ENCODE measurements at places on chromosomes 2 and 18. TPM values are rescaled to one million over a fixed set of nuclear protein-coding genes. Genes with fewer than 3 reads are reported as not detected.

GRCh38 chr2:66495788-66496640, 61.1 kb downstream of the MEIS1 start:
- no peaks in the 10 kb centered on the region for H3K36me3 ChIP-seq
- H3K27ac ChIP-seq: peak overlapping the region; percentile 74
- peaks cover 54% of the 10 kb centered on the region for H3K4me1 ChIP-seq
- DNase-seq: no peak
- H3K4me3 ChIP-seq: no peak overlapping the region

GRCh38 chr2:144041612-144042011, 478.3 kb downstream of the ZEB2 start:
- H3K4me3 ChIP-seq: no peak overlapping the region
- no peak overlapping the region for H3K27ac ChIP-seq
- no peaks in the 10 kb centered on the region for H3K4me1 ChIP-seq
- peaks cover 3% of the 10 kb centered on the region for H3K27me3 ChIP-seq
- DNase-seq: no peak

DNA sequence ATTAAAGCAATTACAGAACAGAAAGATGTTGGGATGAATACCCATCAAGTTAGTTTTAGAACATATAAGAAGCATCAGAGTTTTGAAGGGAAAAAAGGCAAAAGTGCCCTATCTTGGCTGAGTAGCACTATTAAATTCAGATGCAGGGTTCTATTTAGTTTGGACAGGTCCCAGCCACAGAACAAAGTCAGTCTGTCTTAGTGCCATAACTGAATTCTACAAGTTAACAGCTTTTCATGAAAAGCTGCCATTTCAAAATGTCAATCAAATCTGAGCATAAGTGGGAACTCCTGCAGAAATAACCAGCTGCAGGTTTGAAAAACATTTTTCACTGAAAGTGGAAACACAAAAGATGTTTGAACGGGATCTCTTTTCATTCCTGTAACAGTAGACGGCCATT, 160.4 kb downstream of the SRBD1 start:
- no peaks in the 10 kb centered on the region for H3K4me1 ChIP-seq
- no peaks in the 10 kb centered on the region for H3K36me3 ChIP-seq
- no peak for DNase-seq
- no peaks in the 10 kb centered on the region for H3K27me3 ChIP-seq

- peaks cover 12% of the 10 kb centered on the region for H3K36me3 ChIP-seq
- H3K27me3 ChIP-seq: peaks cover 4% of the 10 kb centered on the region
- H3K27ac ChIP-seq: peak overlapping the region; percentile 25
- H3K4me1 ChIP-seq: peaks cover 21% of the 10 kb centered on the region
Observed at GRCh38 chr18:9574473-9575115, 39.8 kb downstream of the PPP4R1 start.

DNA sequence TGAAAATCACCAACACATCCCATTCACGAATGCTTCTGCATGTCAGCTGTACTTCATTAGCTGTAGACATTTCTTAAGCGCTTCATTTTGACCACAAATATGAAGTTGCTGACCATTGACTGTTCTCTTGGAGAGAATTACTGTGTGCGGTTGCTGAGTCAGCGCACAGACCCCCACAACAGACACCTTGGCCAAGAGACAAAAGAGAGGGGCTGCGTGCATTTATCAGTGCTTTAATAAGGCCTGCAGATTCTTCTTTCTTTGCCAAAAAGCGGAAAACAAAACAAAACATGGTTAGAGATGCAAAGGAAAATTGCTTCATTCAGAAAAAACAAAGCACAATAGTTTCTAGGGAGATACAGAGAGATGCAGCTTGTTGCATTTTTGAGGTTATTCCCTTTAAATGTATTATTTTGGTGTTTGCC, 174.7 kb downstream of the ACKR3 start:
- no peaks in the 10 kb centered on the region for H3K27me3 ChIP-seq
- H3K36me3 ChIP-seq: peaks cover 1% of the 10 kb centered on the region
- no peak overlapping the region for H3K27ac ChIP-seq
- no peak for DNase-seq
- H3K4me3 ChIP-seq: no peak overlapping the region

DNA sequence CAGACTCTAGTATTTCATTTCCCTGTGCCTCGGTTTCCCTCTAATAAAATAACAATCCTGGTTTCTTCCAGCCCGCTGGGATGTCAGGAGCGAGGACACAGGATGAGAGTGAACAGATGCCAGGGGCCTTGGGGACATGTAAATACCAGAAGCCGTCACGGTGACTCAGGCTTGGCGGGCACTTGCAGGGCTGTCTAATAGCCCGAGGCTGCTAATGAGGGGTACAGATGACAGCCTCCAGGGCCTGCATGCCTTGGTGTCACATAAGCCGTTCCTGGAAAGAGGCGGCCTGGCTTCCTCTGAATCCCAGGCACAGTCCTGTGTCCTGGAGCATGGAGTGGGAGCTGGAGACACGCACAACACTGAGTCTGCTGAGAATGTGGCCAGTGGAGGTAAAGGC, 28.2 kb downstream of the HS1BP3 start:
- peaks cover 7% of the 10 kb centered on the region for H3K4me1 ChIP-seq
- no peak overlapping the region for H3K4me3 ChIP-seq
- no peak overlapping the region for H3K27ac ChIP-seq
- peaks cover 9% of the 10 kb centered on the region for H3K27me3 ChIP-seq
- no peak for DNase-seq

DNA sequence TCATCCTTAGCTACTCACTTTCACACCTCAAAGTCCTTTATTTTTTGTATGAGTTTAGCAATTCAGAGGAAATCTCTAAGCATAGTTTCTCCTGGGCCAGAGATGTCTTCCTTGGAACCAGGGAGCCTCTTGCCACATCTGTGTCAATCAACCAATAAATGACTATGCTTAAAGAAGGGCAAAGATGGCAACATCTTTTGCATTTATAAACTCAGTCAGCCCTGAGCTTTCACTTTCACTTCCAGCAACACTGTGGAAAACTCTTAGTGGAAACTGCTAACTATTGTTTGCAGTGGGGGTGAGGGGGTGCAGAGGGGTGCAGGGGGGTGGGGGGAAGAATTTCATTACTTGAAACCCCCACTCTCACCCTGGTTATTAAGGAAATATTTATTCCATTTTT, 3.4 kb downstream of the ACVR1C start:
- H3K4me1 ChIP-seq: peaks cover 5% of the 10 kb centered on the region
- H3K27me3 ChIP-seq: peaks cover 7% of the 10 kb centered on the region
- H3K4me3 ChIP-seq: no peak overlapping the region
- no peak overlapping the region for H3K27ac ChIP-seq

DNA sequence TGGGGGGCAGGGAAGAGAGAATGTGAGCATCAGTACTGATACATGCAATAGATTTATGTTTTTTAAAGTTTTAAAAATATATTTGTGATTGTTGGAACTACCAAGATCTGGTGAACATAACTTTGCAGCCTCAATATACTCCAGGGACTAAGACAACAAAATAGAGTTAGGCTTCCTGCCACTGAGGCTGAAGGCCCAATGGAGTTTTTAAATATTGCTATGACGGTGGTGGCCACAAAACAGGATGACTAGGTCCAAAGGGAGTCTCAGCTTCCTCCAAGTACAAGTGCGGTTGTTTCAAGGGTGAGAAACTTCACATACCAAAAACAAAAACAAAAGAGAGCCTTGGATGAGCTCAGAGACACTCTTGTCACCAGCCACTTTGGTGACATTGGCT, 72.9 kb downstream of the CCBE1 start:
- H3K27ac ChIP-seq: no peak overlapping the region
- H3K4me3 ChIP-seq: no peak overlapping the region
- H3K4me1 ChIP-seq: no peaks in the 10 kb centered on the region
- H3K27me3 ChIP-seq: peaks cover 1% of the 10 kb centered on the region

GRCh38 chr18:53544917-53545316, 679.6 kb downstream of the MBD2 start:
- DNase-seq: no peak
- no peak overlapping the region for H3K27ac ChIP-seq
- H3K4me1 ChIP-seq: peaks cover 8% of the 10 kb centered on the region
- H3K27me3 ChIP-seq: peaks cover 3% of the 10 kb centered on the region

DNA sequence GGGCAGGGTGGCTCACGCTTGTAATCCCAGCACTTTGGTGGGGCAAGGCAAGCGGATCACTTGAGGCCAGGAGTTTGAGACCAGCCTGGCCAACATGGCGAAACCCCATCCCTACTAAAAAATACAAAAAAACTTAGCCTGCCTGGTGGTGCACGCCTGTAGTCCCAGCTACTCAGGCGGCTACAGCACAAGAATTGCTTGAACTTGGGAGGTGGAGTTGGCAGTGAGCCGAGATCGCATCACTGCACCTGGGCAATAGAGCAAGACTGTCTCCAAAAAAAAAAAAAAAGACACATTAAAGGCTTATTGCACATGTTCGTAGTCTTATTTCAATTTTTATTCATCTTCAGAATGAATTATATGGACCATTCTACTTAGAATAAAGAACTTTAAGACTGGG, 110.2 kb downstream of the BMPR2 start:
- H3K36me3 ChIP-seq: peaks cover 10% of the 10 kb centered on the region
- no peak overlapping the region for H3K27ac ChIP-seq
- no peak overlapping the region for H3K4me3 ChIP-seq
- DNase-seq: no peak
- peaks cover 7% of the 10 kb centered on the region for H3K4me1 ChIP-seq

DNA sequence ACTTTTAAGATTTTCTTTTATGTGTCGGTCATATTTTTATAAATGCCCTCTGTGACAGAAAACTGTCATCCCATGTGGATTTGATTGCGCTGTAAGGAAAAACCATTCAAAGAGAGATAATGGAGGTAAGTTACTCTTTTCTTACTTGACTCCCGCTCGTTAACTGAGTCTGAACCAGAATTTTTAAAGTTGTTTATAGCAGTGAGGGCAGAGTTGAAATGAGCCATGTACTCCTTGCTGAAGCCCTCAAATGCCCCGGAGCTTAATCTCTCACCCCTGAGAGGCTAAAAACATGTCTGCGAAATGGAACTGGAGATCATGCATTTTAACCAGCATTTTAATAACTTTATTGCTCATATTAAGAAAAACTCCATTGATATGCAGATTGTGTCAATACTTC, 320.0 kb upstream of the SOX11 start:
- DNase-seq: no peak
- no peak overlapping the region for H3K27ac ChIP-seq
- peaks cover 1% of the 10 kb centered on the region for H3K27me3 ChIP-seq
- no peak overlapping the region for H3K4me3 ChIP-seq

DNA sequence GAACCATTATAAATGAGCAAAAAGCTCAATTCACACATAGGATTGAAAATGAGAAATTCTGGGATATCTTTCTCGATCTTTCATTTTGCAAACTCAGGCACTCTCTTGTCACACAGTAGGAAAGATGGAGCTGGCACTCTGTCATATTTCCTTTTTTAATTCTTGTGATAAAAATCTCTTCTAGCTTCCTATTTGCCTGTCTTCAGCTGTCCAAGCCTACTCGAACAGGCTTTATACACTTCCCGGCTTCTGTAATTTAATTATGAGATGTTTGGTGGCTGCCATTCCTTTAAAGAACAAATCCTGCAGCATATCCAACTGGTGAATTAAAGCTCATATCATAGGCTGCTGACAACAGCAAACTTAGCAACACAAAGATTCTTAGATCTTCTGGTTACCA, 1484.3 kb upstream of the PIK3C3 start:
- H3K27me3 ChIP-seq: no peaks in the 10 kb centered on the region
- no peak overlapping the region for H3K4me3 ChIP-seq
- H3K27ac ChIP-seq: no peak overlapping the region
- no peaks in the 10 kb centered on the region for H3K36me3 ChIP-seq
- no peaks in the 10 kb centered on the region for H3K4me1 ChIP-seq

GRCh38 chr2:203510941-203511305, 24.2 kb downstream of the RAPH1 start:
- H3K27ac ChIP-seq: no peak overlapping the region
- no peak overlapping the region for H3K4me3 ChIP-seq
- H3K36me3 ChIP-seq: peaks cover 3% of the 10 kb centered on the region
- DNase-seq: no peak
- H3K4me1 ChIP-seq: no peaks in the 10 kb centered on the region

DNA sequence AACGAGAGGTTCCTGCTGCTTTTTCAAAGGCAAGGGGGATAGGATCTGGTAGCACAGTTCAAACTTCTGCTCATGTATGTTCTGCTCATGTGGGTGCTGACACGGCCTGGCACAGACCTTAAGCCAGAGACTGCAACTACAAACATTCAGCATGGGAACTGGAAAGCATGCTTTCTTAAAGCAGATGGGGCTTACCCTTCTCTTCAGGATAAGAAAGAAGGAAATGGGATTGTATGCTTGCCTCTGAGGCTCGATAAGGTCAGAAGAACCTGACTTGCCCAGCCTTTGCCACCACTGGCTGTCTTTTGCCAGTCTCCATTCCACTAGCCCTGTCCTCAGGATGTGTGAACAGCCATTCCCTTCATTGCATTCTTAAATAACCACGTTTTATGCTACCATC, 10.7 kb downstream of the DOCK10 start:
- no peak overlapping the region for H3K27ac ChIP-seq
- H3K27me3 ChIP-seq: no peaks in the 10 kb centered on the region
- no peak overlapping the region for H3K4me3 ChIP-seq
- no peaks in the 10 kb centered on the region for H3K4me1 ChIP-seq

- no peak for DNase-seq
- H3K4me1 ChIP-seq: peaks cover 15% of the 10 kb centered on the region
- no peak overlapping the region for H3K4me3 ChIP-seq
- peaks cover 25% of the 10 kb centered on the region for H3K36me3 ChIP-seq
- H3K27me3 ChIP-seq: no peaks in the 10 kb centered on the region
- H3K27ac ChIP-seq: no peak overlapping the region
Observed at GRCh38 chr2:10654069-10654468, 35.7 kb downstream of the NOL10 start.

DNA sequence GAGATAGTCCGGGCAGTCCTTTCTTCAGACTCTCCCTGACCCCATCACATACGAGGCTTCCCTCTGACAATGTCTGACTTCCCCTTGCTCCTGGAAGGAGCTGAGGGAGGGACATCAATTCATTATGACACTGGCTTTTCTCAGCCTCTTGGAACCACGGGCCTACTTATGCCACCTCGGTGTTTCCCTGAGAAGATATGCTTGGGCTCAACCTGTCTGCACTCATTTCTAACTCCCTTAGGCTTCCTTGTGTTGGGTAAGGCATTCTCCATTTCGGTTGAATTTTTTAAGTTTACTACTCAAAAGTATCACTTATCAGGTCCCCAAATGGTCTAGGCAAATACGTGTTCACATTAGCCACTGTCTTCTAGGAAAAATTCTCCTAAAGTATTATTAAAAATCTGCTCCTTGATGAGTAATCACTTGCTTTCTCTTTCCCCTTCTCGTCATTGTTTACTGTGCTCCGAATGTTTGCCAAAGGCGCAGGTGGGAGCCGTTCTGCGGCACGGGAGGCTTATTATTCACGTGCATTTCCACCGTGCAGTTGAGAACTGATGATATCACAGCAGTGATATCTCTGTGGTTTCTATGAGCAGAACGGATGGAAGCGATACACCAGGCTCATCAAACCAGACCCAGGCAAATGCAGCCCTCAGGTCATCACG, 33.1 kb downstream of the ARL4C start:
- no peaks in the 10 kb centered on the region for H3K36me3 ChIP-seq
- H3K4me1 ChIP-seq: peaks cover 2% of the 10 kb centered on the region
- no peak overlapping the region for H3K27ac ChIP-seq
- peaks cover 4% of the 10 kb centered on the region for H3K27me3 ChIP-seq
- H3K4me3 ChIP-seq: no peak overlapping the region

Gene RNF144A
- total RNA-seq: 81.3 TPM

Gene NYAP2
- total RNA-seq: not detected

Gene TMEM169
- total RNA-seq: 3.2 TPM

Gene LHCGR
- total RNA-seq: not detected

Gene ANKRD53
- total RNA-seq: 0.56 TPM

Gene ITGA4
- 5.7 TPM for total RNA-seq

Gene SLC9A4
- total RNA-seq: 0.08 TPM

Gene ARL4C
- total RNA-seq: 17.9 TPM

Data from endothelial cell (in vitro differentiated cells).